NCI-H446 (cell line): ENCODE measurements at places on chromosomes 7 and 10.

DNA sequence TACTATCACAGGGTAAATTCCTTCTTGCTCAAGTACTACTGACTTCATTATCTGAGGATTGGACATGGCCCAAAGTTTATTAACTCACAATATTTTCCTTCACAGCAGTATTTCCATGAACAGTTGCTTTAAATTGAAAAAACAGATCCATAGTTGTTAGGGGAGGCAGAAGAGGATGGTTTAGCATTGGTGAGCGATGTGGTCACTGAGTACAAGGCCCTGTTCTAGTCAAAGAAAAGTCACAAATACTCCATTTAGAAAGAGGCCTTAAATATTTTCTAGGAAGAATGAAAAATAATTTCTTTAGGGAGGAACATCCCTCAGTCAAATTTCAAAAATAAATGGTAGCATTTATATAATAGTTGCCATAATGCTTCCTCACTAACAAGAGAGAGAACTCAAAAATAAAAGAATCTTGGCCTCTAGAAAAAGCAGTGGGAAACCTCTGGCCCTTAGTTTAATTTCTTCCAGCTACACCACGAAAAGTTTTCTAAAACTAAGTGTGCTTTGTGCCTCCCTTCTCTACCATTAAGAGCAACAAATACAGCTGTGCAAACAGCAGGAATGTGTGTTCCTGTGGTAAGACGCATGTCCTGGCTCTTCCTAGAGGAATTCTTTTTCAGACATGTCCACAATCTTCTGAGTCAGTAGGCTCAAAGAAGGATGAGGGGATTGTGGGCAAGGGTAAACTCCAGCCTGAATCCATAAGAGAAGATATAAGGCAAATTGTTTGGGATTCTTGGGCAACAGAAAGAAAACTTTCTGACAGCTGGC, 105.7 kb downstream of the HOXA1 start:
- no peak for DNase-seq

- no peak for DNase-seq
These were observed 6.0 kb downstream of the SSBP1 start for GRCh38 chr7:141744131-141744530.

DNA sequence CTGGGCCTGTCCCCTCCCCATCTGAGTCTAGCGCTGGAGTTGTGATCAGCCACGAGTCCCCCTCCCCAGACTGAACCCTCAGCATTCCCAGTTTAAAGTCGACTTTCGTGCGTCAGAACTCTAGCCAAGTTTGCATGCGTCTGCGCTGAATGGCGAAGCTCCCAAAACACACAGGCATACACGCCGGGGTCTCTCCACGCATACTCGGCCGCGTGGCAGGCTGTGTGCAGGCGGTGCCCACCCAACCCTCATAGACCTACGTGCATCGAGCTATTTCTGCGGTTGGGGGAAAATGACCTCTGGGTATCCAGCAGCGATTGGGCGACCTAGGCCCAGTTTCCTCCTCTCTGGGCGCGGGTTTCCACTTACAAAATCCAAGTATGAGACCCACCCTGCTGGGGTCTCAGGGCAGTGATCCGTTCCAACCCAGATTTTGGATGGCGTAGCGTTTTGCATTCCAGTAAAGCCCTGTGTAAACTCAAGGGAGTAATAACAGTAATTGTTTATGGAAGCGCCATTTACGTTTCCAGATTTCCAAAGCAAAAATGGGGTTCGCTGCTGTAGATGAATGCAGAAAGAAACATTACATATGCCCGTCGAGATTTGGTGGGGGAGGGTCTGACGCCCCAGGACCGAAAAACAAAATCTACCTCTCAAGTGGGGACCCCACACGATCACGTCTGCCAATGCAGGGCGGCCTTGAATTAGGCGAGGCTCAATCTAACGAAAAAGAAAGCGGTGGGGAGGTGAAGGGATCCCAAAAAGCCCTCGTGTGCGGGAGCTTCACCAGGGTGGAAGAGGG, 2.0 kb upstream of the HMX3 start:
- DNase-seq = no peak

- DNase-seq = no peak
These were observed 4.0 kb downstream of the ABCB1 start for GRCh38 chr7:87596696-87597095.

DNA sequence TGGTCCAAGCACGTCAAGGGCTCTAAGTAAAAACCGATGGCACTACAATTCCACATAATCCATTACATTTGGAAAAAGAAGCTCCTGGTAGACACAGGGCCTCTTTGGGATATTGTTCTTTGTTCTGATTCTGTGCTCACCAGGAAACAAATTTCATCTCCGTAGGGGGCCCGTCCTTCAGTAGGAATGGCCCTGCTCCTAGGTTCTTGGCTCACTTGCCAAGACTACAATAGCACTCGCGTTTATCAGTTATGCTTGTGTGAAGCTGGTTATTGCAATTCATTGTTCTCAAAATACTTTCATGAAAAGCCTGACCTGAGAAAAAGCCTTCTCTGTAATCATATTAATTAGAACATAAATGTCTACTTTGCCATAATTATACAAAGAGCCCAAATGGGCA, 10.3 kb upstream of the ZC3HAV1L start:
- no peak for DNase-seq

- peak; percentile 7 for DNase-seq
These were observed 572 bp downstream of the CHST12 start for GRCh38 chr7:2403718-2404648.

DNA sequence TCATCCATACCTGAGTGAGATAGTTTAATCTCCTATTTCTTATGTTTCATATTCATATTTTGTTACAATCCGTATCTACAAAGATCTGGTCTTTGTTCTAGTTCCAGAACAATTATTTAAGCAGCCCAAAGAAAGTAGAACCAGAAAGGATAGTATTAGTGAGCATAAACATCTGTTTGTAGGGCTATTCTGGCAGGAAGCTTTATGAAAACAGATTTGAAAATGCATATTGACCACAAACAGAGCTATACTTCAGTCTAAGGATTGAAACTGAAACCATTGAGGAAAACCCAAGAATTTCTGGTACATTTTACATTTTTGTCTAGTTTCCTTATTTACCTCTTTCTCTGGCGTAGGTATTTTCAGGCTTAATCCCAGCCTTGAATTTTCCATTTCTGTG, 28.1 kb downstream of the LRGUK start:
- DNase-seq = no peak

- DNase-seq = no peak
These were observed 98.7 kb upstream of the DNAJB6 start for GRCh38 chr7:157238087-157238486.

DNA sequence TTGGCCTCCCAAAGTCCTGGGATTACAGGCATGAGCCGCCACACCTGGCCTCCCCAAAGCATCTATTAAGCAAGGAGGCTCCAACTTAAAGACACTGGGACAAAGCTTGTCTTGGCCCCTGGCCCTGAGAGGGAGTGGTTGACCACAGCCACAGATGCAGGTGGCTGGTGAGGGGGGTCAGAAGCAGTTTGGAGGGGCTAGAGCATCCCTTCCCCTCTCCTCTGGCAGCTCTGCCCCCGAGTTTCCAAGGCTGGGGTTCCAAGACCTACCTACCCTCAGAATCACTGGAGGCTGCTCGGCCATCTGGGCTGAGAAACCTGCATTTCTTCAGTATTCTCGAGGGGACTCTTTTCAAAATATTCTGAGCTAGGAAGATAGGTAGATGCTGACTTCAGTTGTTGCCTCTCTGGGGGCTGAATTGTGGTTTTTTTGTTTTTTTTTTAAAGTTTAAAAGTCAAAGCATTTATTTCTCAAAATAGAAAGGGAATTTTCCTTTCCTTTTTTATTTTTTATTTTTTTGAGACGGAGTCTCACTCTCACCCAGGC, 32.6 kb downstream of the DDIT4 start:
- no peak for DNase-seq

GRCh38 chr10:16477757-16478156, 40.9 kb downstream of the PTER start:
- DNase-seq = no peak

DNA sequence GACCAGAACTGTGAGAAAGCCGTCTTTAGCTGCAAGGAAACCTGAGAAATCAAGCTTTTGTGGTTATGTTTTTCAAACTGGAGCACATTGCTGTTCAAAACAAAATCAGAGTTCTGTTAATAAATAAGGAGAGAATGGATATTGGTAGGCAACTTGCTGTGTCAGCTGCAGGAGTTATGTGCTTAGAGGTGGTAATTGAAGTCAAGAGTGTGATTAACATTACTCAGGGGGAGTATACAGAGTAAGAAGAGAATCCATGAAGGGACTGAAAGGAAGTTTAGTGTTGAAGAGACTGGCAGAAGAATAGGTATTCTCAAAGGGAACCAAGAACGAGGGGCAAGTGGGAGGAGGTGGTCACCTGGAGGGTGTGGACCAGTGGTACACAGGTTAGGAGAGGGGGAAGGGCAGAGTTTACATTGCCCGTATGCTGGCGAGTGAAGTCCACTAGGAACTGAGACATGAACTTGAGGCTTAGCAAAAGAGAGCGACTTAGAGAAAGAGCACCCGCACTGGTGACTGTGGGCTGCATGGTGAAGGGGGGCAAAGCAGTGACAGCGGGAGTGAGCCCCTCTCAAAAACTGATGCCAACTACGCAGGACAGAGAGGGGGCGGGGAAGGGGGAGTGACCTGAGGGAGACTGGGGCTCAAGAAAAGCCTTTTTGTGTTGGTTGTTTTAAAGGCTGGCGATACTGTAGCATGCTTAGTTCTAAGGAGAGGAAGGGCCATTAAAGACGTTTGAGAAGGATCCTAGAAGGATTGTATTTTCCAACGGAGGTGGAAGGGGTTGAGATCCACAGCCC, 80.0 kb downstream of the SDK1 start:
- DNase-seq = no peak

DNA sequence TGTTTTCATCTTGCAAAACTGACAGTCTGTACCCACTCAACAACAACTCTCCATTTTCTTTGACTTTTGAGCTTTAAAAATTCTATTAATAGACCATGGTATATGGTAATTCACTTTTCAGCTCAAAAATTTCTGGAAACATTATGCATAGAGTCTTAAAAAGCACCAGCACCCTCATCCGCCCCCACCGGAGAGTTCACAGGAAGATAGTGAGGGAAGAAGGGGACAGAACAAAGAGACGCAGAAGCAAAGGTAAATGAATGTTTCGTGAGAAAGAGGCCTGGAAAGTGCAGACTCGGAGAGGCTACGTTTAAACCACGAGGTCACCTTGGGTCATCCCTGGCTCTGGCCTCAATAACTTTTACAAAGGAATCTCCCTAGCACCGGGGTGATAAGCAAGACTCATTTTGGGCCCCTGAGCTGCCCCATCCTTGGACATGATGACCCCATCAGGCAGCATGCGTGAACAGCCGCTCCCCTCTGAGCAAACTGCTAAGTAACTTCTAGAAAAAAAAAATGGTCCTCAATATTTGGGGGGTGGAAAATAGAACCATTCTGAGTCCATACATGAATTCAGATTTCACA, 96.3 kb downstream of the CPXM2 start:
- DNase-seq = no peak

GRCh38 chr7:82760074-82760473, 316.5 kb upstream of the CACNA2D1 start:
- no peak for DNase-seq

DNA sequence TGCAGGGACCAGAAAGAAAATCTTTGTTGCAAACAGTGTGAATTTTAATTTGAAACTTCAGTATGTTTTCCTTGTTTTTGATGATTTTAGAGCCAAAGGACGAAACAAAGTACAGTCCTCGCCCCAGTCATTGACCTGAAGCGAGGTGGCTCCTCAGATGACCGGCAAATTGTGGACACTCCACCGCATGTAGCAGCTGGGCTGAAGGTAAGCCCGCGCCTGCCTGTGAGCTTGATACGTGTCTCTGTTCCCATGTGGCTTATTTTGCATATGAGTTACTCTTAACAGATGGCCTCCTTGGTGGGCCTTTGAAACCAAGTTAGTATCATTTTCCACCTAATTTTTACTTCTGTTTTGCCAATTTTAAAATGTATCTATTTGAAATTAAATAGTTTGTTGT, 12.3 kb downstream of the RBM17 start:
- no peak for DNase-seq
